IPS DF 6.9 (cell line): ENCODE measurements at places on chromosomes 1 and 21.

- no peak for DNase-seq
Observed at GRCh38 chr1:85546748-85547147, 33.8 kb upstream of the CCN1 start.

- DNase-seq = no peak
Observed at GRCh38 chr1:38785285-38786039, 74.1 kb downstream of the RRAGC start.

DNA sequence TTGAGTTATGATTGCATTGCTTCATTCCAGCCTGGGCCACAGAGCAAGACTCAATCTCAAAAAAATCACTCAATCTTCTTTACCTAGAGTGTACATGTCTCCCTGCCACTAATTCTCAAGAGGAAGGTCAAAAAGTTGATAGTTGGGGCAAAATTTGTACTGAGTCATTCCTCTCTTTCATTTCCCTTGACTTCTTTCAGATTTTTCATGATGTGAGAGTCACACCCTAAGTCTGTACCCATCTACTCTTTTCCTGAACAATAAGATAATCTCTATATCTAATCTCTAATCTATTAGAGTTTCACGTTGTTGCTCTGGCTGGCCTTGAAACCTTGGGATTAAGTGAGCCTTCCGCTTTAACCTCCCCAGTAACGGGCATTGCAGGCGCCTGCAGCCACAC is 1.1 kb upstream of the BRDT start:
- DNase-seq = no peak

DNA sequence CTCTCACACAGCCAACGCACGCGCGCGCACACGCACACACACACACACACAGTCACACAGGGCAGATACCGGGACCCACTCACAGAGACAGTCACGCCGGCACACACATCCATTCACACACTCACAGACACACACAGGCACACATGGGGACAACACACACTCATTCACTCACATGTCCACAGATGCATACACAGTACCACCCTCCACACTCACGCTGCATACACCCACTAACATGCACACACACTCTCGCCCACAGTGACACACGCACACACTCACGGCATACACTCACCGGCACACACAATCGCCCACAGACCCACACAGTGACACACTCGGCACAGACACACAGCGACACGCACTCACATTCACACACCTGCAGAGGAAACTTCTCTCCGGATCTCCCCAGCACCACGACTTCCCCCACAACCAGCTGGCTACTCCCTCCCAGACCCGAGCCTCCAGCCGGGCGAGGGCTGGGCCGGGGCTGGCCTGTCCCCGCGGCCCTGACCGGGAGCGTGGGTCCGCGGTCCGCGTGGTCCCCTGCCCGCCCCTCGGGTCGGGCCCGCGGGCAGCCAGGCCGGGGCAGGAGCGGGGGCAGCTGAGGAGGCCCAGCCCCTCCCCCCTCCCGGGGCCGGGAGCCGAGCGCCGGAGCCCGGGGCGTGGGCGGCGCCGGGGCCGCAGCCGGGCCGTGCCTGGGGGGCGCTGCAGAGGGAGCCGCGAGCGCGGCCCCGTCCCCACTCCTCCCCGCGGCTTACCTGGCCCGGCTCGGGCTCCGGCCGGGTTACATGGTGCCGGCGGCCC is 552 bp downstream of the DLGAP3 start:
- DNase-seq = no peak

GRCh38 chr1:243942196-243943150 is 92.4 kb upstream of the AKT3 start:
- no peak for DNase-seq

DNA sequence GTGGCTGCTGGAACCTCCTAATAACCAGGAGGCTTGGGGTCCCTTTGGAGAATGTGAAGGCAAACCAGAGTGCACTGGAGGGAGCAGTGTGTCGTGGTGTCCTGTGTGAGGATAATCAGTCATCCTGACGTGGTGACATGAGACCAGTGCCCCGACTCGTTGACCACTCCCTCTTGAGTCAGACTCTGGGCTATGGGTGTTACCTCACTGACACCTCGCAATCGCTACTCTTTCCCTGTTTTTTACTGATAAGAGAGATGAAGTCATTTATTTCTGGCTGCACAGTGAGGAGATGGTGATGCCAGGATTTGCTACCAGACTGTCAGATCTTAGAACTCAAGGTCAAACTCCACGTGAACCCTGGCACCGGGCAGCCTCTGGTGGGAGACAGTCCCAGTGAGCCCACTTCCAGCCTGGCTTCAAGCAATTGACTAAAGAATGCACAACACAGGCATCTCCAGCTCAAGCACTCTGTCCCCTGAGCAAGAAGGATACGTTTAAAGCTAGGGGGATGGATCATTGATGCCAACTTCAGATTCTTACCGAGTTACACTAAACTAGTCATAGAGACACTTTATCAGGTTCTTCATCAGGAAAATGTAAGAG is 30.3 kb downstream of the UBASH3A start:
- DNase-seq = no peak

- no peak for DNase-seq
Observed at GRCh38 chr1:193181985-193182384, 4.4 kb downstream of the B3GALT2 start.

GRCh38 chr1:170241266-170241851 is 95.6 kb downstream of the NTMT2 start:
- DNase-seq = no peak

DNA sequence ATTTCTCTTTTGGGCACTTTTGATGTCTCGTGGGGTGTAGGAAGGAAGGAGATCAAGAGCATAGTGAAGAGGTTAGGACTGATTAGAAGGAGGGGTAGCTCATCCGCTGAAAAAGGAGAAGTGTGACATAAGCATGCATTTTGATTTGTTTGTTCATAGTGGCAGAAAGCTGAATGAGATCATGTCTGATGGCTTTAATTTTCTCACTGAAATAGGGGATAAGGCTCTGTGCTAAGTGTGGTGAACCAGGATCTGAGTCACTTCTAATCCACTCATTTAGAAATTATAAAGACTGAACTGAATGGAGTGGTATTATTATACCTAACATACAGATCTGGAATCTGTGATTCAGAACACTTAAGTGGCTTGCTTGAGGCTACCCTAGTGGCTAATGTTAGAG is 344.5 kb downstream of the PDE4B start:
- DNase-seq = no peak

- DNase-seq = no peak
Observed at GRCh38 chr1:93503163-93503562, 55.2 kb downstream of the FNBP1L start.

- DNase-seq = no peak
Observed at GRCh38 chr1:12454406-12455391, 163.3 kb downstream of the DHRS3 start.

DNA sequence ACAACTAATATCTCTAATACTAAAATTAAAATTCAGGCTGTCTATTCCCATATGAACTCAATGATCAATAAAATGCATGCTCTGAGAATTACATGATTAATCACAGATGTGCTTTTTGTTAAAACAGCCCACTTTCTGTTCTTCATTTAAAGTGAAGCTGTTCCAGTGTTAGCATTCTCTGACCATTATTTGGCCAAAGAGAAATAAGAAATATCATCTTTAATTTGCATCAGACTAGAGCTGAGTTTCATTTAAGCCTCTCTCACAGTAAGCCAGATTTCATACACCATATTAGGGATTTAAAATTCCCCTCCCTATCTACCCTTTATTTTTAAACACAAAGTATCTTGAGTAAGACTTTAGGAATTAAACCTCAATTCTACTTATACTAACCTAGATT is 261.6 kb downstream of the TPR start:
- no peak for DNase-seq

DNA sequence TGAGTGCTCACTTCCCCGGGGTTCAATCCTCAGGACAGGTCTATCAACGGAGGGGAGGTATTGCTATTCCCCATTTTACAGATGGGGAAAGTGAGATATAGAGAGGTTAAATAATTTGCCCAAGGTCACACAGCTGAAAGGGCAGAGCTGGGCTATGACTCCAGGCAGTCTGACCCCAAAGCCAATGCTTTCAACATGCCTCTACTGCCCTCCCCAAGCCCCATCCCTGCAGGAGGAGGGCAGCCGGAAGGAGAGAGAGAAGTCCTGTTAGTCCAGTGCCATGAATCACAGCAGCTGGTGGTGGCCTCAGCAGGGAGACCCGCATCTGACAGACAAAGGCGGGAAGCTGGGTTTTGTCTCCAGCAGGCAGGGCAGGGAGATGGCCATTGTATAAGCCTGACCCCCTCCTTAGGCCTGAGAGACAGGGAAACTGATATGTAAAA is 20.0 kb upstream of the CLIC4 start:
- no peak for DNase-seq

GRCh38 chr1:14443164-14443787 is 155.2 kb upstream of the KAZN start:
- no peak for DNase-seq

- DNase-seq = no peak
Observed at GRCh38 chr1:157314408-157314807, 176.2 kb upstream of the ETV3 start.

GRCh38 chr1:176692431-176692830 is 229.5 kb downstream of the PAPPA2 start:
- no peak for DNase-seq

- no peak for DNase-seq
Observed at GRCh38 chr1:72845981-72846380, 563.6 kb upstream of the NEGR1 start.

DNA sequence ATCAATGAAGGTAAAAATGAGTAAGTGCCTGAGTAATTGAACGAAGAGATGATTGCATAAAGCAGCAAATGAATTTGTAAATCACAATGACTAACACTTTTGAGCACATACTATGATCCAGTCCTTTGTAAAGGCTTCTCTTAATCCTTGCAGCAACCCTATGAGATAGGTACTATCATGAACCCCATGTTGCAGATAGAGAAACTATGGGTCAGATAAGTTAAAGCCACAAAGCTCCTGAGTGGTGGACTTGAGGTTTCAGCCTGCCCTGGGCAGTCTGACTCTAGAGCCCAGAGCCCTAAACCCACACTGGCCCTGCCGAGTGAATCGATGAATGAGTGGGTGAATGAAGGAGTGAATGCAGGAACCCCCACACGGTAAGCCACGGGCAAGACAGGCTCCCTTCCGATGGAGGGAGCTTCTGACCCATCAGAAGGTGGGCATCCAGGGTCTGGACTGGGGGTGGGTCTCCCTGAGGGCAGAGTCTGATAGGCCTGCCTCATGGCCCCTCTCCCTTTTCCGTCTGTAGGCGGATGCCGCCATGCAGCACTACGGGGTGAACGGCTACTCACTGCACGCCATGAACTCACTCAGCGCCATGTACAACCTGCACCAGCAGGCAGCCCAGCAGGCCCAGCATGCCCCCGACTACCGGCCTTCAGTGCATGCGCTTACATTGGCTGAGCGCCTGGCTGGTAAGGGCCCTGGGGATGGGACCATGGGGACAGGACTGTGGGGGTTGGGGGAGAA is 17.0 kb downstream of the DMBX1 start:
- no peak for DNase-seq

- DNase-seq = no peak
Observed at GRCh38 chr1:110300412-110301085, 38.6 kb upstream of the RBM15 start.

GRCh38 chr1:22350924-22351767 is 100.5 kb upstream of the ZBTB40 start:
- no peak for DNase-seq

- DNase-seq = no peak
Observed at GRCh38 chr1:169105087-169105433, 1.4 kb upstream of the ATP1B1 start.

- DNase-seq = no peak
Observed at GRCh38 chr1:13661539-13661938, 38.4 kb upstream of the PRDM2 start.

- no peak for DNase-seq
Observed at GRCh38 chr1:247642742-247643141, 36.8 kb downstream of the OR13G1 start.

GRCh38 chr1:89815611-89816010 is 5.2 kb upstream of the LRRC8D start:
- DNase-seq = no peak

DNA sequence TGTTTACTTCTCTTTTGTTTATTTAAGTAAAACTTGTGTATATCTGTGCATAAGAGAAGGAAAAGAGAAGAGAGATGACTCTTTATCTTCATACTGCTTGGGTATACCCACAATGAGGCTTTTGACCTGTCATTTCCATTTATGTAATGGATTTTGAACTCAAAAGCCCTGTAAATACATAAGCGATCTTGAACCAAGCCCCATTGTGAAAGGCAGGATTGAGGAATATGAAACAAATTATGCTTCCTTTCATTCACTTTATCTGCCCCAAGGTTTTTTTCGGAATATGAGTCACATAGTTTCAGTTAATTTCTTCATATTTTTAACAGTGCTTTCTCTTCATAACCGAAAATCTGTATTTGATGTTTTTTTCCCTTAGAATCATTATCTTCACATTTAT is 21.4 kb downstream of the CNST start:
- DNase-seq = no peak

DNA sequence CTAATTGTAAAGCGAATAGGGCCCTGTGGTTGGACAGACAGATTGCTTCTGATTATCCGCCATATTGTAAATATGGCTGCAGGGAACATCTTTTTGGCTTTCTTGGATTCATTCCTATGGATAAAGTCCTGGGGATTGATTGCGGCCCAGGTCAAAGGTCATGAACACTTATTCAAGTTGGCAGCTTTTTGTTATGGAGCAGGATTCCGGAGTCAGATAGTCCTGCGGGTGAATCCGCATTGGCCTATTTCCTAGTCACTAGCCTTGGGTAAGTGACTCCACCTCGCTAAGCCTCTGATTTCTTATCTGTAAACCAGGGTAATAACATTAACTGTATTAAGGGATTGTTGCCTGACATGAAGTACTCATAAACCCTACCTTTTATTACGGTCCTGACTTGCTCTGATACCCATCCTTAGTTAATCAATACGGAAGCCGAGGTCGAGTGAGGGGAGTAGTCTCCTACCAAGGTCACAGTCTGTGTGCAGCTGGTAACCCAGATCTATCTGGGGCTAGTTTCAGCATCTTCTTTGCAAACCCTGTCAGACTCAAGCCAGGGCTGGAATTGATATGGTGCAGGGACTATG is 31.7 kb downstream of the EDN2 start:
- no peak for DNase-seq

DNA sequence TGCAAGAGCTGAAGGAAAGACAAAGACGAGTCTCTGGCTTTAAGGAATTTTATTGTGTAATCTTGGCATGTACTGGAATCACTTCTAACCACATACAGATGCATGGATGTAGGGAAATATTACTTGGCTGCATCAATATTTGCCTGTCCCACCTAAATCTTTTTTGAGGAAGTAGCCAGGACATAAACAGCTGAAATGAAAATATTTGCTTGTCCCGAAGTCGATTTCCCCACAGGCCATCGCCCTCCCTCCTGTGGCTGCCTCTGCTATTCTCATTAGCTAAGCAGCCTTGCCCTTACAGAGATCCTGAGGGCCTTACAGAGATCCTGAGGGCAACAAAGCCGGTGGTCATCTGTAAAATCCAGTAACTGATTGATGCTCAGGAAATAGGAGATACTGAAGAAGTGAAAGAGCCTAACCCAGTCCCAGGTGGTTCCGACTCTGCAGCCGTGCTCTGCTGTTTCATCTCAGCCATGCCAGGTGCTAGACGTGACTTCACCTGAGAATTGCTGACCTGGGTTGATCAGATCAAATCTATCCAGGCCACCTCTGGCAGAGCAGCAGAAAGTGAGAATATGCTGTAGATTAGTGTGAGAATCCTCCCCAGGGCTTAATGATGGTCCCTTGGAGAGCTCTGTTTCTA is 25.5 kb downstream of the MAN1C1 start:
- DNase-seq = no peak
